ENCODE measurements at places on chromosomes 1 and 21. TPM values are rescaled to one million over a fixed set of nuclear protein-coding genes. Genes with fewer than 3 reads are reported as not detected.

- DNase-seq: no peak
Observed at GRCh38 chr1:204296431-204296988, 63.2 kb downstream of the PLEKHA6 start.

PEX14 gene
- 22.4 TPM for total RNA-seq

PHLDA3 gene
- total RNA-seq: 25.1 TPM

LCE3E gene
- total RNA-seq: not detected

DNA sequence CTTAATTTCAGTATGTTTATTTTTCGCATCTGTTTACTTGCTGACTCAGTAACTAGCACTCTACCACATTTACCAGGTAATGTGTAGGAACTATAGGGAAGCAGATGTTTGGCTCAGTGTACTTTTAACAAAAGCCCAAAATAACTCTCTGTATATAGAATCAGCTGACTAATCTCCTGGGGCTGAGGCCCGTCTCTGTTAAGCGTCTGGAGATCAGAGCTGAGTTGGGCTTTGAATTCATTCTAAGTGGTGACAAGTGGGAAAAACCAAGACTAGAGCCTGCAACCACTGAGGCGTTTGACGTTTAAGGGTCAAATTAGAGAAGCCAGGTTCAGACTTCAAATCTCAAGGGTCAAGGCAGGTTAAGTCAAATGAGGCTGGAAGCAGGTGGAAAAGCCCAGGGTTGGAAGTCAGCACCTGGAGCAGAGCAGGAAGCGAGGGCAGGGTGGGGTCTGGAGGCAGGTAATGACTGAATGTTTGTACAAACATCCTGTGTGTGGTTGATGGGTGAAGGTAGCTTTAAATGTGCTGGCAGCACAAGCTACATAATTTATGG lies 56.8 kb upstream of the LYST start:
- no peak for DNase-seq

- no peak for DNase-seq
Observed at GRCh38 chr1:28175955-28176485, 470 bp downstream of the PTAFR start.

DNA sequence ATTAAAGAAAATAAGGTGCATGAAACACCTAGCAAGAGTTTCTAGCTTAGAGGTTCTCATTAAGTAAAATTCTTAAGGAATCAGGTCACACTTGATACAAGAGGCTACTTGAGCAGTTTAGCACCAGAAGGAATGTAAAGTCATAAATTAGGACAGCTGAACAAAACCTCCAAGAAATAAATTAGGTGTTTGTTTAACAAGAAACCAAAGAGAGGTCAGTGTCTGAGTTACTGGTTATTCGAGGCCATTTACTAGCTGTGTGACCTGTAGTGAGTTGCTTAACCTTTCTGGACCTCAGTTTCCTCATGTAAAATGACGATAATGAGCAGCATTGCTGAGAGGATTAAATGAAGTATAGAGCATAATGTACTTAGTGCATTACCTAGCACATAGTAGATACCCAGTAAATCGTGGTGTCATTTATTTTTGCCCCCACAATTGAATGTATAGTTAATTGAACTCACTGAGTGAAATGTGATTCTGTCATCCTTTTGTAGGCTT lies 908 bp upstream of the ELK4 start:
- DNase-seq: no peak

DNA sequence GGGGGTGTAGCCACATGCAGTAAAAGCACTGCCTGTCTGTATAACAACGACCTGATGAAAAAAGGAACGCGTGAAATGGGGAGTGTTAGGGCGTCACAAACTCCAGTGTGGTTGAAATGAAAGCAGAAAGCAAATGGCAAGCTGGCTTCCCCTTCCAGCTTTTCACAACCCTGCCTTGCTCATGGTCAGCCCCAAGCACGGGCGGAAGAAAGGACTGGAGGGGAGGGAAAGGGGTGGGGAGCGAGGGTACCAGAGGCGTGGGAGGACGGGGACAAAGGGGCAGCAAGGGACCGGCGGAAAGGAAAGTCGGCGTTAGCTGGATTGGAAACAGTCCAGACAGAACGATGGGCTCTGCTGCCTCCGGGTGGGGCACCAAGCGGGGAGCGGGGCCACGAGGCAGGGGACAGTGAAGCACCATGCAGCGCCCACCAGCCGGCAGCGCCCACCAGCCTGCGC lies 9.6 kb downstream of the VPS26C start:
- peak; percentile 21 for DNase-seq

GRCh38 chr1:116726872-116727820 lies 27.1 kb upstream of the CD2 start:
- DNase-seq: no peak

PKLR gene
- 0.11 TPM for total RNA-seq

DNA sequence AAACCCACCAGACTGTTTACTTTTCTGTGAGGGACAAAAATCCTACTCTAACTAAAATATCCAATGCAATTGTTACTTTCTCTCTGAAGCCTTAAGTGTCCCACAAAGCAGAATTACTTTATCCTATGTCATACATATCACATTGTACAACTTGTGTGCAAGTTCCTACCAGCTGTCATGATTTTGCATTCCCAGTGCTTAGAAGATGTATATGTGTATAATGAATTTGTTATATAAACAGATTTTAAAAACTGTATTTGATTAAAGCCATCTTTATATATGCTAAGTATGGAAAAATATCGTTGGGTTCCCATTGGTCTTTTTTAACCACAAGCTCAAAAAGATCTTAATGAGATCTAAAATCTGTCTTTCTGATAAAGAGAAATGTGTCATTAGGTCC lies 57.0 kb downstream of the DPH5 start:
- no peak for DNase-seq

- DNase-seq: peak; percentile 36
Observed at GRCh38 chr1:8727809-8728213, 89.6 kb downstream of the RERE start.

TSPAN1 gene
- total RNA-seq: 0.80 TPM

HECTD3 gene
- 15.2 TPM for total RNA-seq

- DNase-seq: no peak
Observed at GRCh38 chr1:192493584-192493983, 82.0 kb upstream of the RGS1 start.

IFNAR2 gene
- total RNA-seq: 12.5 TPM

- DNase-seq: no peak
Observed at GRCh38 chr1:198741744-198742143, 102.9 kb downstream of the PTPRC start.

ETV3L gene
- total RNA-seq: not detected

TBX15 gene
- total RNA-seq: 0.41 TPM

GRCh38 chr1:91753878-91754277 lies 132.1 kb downstream of the TGFBR3 start:
- no peak for DNase-seq

DNA sequence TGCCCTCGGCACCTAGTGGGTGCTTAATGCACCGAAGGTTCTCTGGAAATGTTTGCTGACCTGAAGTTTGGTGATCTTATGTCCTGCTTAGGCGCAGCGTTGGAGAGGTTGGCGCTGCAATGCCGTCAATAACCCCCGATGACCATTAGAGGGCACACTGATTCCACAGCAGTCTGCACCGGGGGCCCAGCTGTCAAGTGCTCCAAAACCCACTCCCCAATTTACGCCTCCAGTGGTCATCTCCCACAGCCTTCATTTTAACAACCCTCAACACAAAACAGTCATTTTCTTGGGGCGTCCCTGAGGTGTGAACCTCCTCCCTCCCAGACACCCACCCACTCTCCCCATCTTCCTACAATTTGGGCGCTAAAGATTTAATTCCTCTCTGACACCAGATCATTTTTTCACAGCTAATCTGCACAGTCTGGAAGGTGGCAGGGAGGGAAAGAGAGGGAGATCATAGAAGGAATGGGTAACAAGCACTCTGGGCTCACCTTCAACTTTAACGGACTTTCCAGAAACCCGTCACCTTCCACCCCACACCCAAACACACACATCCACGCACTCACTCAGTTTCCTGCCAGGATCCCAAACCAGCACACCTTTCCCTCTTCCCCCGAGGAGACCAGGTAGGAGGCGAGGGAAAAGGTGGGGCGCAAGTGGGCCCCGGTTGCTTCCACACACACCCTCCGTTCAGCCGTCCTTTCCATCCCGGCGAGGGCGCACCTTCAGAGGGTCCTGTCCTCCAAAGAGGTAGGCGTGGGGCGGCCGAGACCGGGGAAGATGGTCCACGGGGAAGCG lies 570 bp upstream of the NPR1 start:
- peak; percentile 40 for DNase-seq

ADAM30 gene
- total RNA-seq: not detected

MAB21L3 gene
- not detected for total RNA-seq

DNA sequence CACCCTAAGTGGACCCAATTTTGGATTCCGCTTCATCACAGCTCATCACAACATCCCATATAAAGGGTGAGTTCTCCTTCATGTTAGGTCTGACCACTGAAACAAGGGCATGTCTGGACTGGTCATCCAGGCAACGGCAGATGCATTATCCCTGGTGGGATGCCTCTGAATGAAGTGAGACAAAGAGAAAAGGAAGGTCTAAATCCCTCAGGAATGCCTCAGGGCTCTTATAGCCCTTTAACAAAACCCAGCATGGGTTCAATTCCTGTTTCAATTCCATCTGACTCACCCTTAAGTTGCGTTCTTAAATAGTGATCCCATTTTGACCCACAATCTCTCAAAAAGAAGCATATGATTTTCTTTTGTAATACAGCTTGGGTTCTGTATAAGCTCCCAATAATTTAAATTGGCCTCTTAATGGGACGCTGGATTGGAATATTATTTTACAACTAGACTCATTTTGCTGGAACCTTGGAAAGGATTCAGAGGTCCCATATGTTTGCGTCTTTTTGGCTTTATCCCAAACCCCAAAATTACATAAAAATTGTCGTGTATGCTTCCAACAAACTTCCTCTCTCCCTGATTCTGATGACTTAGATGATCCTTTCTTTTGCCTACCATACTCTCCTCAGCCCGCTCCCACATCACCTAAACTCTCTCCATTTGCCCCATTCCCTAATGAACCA lies 287.4 kb upstream of the ZP4 start:
- DNase-seq: no peak

GRCh38 chr1:206723805-206724472 lies 39.2 kb downstream of the MAPKAPK2 start:
- peak; percentile 56 for DNase-seq

SASS6 gene
- 1.7 TPM for total RNA-seq

DNA sequence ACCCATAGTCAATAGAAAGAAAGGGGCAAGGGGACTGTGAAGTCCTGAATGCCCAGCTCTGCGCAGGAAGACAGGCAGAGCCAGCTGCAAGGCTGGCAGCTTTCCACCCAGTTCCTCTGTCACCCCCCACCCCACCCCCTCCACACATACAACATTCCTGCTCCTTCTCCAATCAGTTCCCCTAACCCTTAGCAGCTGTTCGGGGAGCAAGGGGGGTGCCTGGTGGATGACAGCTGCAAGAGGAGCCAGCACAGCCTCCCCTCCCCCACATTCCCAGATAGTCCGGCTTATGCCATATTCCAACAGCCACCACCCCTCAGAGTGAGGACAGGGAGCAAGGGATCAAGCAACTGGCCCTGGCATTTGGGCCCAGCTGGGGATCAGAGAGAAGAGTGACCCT lies 9.7 kb downstream of the ARHGEF2 start:
- DNase-seq: peak; percentile 42

GRCh38 chr1:195428927-195429326 lies 1179.3 kb downstream of the KCNT2 start:
- DNase-seq: no peak

GRCh38 chr1:217562229-217562878 lies 68.5 kb downstream of the GPATCH2 start:
- DNase-seq: no peak

- no peak for DNase-seq
Observed at GRCh38 chr1:175182201-175182746, 10.3 kb downstream of the KIAA0040 start.

DNA sequence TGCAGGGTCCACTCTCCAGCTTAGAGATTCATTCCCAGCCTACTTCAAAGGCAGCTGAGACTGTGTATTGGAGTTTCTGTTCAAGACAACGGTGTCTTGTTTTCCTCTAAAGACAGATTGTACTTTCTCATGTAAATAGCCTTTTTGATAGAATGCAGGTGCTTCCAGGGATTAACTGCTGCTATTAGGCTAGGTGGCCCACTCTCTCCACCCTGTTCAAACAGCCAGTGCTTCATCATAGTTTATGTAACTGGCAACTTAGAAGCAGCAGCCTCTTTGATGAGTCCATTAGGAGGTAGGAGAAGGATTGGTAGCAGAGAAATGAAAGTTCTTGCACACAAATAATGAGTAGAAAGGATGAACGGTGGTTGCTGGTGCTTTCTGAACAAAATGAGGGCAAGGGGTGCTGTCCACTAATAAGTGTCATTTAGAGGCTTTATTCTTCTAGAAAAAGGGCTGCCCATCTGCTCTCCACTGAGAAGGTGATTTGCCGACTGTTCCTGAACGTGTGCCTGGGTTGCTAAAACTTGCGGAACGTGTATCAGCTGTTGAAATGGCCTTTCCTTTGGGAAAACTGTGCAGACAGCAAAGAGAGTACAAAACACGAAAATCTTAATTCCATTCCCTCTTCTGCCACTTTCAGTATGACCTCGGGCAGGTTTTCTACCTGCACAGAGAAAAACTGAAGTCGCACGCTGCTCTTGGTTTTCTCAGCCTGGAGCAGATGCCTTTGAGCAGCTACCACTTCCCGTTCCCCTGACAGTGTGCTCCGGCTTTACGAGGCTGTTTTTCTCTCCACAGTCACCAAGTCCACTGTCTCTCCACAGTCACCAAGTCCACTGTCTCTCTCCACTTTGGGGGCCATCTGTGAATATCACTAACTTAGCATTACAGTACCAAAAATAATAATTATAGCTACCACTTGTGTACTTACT lies 228.9 kb downstream of the KIF26B start:
- DNase-seq: no peak

CYYR1 gene
- 14.7 TPM for total RNA-seq

DNA sequence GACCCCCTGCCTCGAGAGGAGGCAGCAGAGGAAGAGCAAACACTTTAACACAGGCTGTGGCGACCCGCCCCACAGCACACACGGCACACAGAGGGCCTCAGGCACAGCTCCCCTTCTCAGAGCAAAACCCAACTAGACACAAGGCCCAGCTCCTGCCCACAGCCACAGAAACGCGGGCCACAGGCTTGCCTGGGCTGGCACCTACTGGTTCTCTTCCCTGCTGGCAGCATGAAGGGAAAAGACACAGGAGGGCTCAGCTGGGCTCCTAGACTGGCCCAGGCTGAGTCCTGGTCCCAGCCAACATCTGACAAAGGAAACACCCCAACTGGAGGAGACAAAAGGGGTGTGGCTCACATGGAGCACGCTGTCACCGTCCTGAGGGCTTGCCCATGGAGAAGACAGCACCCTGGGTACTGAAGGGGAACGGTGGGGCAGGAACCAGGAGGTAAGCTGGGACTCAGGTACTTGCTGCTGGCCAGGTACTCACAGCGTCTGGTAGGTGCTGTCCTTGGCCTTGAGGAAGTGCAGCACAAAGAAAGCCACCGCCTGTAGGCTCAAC lies 3.5 kb downstream of the CD164L2 start:
- no peak for DNase-seq

GRCh38 chr1:239178961-239179360 lies 207.4 kb upstream of the CHRM3 start:
- no peak for DNase-seq

- no peak for DNase-seq
Observed at GRCh38 chr1:19229229-19229628, 19.2 kb upstream of the UBR4 start.

- DNase-seq: no peak
Observed at GRCh38 chr1:156821801-156822200, 5.2 kb upstream of the SH2D2A start.
